LHCN-M2 (cell line): ENCODE measurements at places on chromosomes 16 and 17. TPM values are rescaled to one million over a fixed set of nuclear protein-coding genes. Genes with fewer than 3 reads are reported as not detected.

SNRNP25 gene
- 28.1 and 31.8 TPM in 2 replicates for total RNA-seq

KCNJ18 gene
- total RNA-seq = not detected in 2 replicates

MEIOC gene
- 0.17 TPM in 1 of 2 replicates, not detected in the other for total RNA-seq

KRT16 gene
- total RNA-seq = not detected in 2 replicates

NTN1 gene
- 0.17 and 0.19 TPM in 2 replicates for total RNA-seq

CD300H gene
- not detected in 2 replicates for total RNA-seq
